Activated CD4-positive, alpha-beta T cell treated with anti-CD3 and anti-CD28 coated beads for 48 hours (primary cell): ENCODE measurements at places on chromosomes 1 and 21.

DNA sequence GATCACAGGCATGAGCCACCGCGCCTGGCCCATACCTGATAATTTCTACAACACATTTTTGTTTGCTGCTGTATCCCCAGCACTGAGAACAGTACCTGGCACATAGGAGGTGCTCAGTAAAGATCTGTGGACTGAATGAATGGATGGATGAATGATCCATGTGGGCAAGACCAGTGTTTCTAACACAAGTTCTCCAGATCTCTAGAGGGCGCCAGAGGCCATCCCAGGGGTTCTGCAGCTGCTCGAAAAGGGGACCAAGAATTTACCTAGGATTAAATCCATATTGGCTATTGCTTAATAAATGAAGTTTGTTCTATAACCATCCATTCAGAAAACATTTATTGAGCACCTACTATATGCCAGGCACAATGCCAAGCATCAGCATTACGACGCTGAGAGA is 167.7 kb downstream of the ACTL8 start:
- peak; percentile 33 for DNase-seq

DNA sequence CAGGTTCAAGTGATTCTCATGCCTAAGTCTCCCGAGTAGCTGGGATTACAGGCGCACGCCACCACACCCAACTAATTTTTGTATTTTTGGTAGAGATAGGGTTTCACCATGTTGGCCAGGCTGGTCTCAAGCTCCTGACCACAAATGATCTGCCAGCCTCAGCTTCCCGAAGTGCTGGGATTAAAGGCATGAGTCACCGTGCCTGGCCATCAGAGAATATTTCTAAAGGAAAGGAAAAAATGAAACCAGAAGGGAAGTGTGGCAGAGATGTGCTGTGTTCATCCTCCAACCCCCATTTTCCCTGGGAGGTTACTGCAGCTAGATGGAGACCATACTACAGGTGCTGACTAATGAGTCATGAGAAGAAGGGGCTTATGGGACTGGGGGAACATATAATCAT is 964.1 kb downstream of the TTLL7 start:
- DNase-seq = no peak

DNA sequence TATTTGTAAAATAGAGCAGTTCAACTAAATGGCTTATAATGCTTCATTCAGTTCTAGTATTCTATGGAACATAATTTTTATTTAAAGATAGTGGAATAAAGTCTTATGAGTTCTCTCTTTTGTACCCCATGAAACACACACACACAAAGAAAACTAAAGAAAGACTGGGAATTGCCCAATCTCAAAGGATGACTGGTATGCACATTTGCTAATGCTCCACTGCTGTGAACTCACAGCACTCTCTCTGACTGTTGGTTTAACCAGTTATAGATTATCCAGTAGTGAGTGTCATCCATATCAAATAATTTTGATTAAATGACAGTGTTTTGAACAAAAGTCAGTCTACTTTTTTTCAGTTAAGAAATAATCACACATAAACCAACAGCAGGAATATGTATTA is 1082.4 kb upstream of the B3GALT2 start:
- no peak for DNase-seq

GRCh38 chr1:154749078-154749760 is 120.9 kb downstream of the KCNN3 start:
- peak; percentile 80 for DNase-seq

DNA sequence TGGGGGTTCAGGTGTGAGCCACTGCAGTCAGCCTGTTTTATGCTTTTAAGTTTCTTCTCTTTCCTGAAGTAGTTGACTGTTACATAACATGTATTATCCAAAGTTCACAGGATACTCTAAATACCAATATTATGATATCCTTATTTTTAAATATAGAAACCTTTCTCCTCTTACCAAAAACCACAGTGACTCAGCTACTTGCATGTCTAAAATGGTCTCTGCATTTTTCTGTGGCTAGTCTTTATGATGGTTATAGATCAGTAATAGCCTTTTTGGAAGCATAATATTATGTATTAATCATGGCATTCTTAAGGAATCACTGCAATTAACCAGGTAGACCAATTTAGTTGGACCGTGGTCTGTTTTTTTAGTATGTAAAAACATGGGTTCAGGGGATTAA is 210.8 kb upstream of the CACYBP start:
- DNase-seq = no peak

GRCh38 chr1:11645670-11646265 is 8.5 kb downstream of the FBXO2 start:
- peak; percentile 90 for DNase-seq

- DNase-seq = no peak
Measured at GRCh38 chr1:184199438-184200085, 148.0 kb downstream of the TSEN15 start.

- DNase-seq = no peak
Measured at GRCh38 chr1:213507472-213508223, 456.6 kb downstream of the RPS6KC1 start.

- DNase-seq = peak; percentile 88
Measured at GRCh38 chr1:182789138-182790076, at the start of gene NPL. TSS of gene NPL (plus strand) at chr1:182789773. CDS start at chr1:182794372, 4,599 bp downstream.

DNA sequence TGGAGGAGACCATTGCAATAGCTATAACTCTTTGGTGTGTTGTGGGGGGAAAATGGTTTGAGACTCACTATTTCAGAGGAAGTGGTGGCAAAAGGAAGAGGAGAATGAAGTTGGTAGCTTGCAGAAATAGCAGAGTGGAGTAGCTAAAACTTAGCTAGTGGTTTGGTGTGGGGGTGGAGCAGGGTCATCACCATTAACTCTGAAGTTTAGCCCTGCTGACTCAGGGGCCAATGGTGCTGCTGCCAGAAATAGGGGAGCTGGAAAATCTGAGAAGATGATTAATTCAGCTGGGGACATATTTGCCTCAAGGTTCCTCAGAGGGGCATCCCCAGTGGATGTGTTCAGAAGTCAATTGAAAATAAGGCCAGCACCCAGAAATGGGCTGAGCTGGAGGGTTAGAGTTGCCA is 65.4 kb downstream of the RUNX1 start:
- peak; percentile 82 for DNase-seq

- peak; percentile 66 for DNase-seq
Measured at GRCh38 chr1:226763905-226764264, 24.8 kb upstream of the ITPKB start.

DNA sequence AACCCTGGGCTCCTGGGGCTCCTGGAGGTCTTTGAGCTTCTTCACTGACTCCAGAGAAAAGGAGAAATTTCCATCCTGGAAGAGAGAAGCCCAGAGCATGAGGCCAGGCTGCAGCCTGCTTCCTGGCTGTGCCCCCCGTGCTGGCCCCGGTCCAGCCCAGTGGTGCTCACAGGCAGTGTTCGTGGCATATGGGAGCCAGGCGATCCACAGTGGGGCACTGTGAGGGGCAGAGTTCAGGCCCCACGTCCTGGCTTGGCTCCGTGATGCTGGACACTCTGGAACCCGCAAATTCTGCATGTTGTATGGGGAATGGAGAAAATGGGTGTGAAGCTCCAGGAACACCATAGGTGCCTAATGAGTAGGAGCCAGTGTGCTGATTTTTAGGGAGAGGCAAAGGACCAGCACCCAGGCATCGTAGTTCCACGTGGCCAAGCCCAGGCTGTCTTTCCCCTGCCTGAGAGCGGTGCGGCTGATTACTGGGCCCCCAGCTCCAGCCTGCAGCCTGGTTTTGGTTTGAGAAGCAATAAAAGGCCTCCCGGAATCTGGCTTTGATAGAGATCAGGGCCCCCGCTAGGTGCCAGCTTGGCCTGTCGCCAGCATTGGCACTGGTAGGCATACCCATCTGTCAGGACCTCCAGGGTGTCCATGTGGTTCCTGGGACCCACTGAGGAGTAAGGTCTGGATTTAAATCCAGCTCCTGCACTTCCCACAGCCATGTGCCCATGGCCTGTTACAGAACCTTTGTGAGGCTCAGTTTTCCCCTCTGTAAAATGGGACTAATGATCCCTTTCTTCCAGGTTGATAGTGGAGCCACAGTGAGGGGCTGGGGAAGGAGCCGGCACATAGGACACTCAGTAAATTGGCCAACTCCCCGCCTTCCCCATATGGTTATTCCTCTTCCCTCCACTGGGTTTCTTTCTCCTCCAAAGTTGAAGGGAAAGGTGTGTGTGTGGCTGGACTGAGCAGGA is 725 bp downstream of the GUCA2A start:
- DNase-seq = no peak

DNA sequence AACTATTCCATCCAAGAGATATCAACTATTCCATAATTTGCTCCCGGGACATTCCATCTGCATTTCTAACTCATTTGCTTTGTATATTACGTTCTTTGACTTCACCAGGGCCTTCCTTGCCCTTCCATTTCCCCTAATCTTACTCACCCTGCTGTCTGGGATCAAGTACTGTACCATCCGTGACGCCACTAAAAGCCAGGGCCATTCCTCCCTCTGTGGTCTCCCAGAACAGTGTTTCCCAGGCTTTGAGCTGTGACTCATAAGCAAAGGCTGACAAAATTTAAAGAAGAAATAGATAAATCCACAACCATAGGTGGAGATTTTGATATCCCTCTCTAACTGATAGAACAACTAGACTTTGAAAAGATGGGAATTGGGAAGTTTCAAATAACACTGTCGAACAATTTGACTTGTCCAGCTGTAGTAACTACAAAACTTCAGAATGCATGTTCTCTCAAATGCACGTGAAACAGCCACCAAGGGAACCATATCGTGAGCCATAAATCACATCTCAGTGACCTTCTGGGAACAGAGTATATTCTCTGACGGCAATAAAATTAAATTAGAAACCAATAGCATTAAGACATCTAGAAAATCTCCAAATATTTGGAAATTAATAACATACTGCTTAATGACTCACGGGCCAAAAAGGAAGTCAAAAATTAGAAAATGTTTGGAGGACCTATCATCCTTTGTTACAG is 501.0 kb downstream of the SETD4 start:
- DNase-seq = no peak

- DNase-seq = no peak
Measured at GRCh38 chr21:26433386-26433785, 139.7 kb downstream of the CYYR1 start.

DNA sequence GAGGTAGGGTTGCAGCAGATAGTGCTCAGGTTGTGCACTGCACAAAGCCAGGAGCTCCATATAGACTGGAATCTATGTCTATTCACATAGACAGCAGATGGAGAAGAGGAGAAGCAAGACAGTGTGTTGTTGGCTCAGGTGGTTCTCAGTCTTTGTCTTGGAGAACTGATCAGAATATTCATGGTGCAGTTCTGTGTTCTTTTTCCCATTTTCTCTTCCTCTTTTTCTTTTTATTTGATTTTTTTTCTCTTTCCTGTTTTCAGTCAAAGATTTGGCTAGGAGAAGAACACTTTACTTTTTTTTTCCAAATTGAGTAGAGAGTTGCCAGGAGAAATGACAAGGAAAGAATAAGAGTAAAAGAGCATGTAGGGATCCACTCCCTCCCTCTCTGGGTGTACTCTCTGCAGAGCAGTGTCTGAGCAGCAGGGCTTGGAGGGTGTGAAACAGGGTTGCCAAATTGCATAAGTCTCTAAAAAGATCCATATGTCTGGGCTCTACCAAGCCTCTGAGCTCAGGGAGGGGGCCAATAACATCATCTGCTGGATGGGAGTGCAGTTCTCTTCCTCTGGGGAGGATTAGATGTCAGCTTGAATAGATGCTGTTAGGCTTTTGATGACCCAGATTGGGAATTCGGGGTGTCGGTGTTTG is 8.7 kb upstream of the CD34 start:
- DNase-seq = no peak

- DNase-seq = no peak
Measured at GRCh38 chr1:19949016-19949415, 25.6 kb upstream of the PLA2G2E start.

- no peak for DNase-seq
Measured at GRCh38 chr1:54559771-54560231, 11.8 kb downstream of the ACOT11 start.
